Stimulated activated CD4-positive, alpha-beta T cell treated with anti-CD3 and anti-CD28 coated beads, TNF-alpha, amount 100 ng/mL, for 24 hours (primary cell): ENCODE measurements at places on chromosomes 16 and 17.

- DNase-seq = no peak
Measured at GRCh38 chr17:19421926-19422325, 10.9 kb downstream of the RNF112 start.

GRCh38 chr17:61805399-61805798 lies 57.9 kb downstream of the BRIP1 start:
- DNase-seq = no peak

- DNase-seq = no peak
Measured at GRCh38 chr17:18327093-18327492, 12.0 kb downstream of the SMCR8 start.

GRCh38 chr16:75289189-75289588 lies 37.8 kb upstream of the BCAR1 start:
- no peak for DNase-seq

GRCh38 chr17:75142236-75142971 lies 10.9 kb upstream of the NT5C start:
- DNase-seq = no peak

DNA sequence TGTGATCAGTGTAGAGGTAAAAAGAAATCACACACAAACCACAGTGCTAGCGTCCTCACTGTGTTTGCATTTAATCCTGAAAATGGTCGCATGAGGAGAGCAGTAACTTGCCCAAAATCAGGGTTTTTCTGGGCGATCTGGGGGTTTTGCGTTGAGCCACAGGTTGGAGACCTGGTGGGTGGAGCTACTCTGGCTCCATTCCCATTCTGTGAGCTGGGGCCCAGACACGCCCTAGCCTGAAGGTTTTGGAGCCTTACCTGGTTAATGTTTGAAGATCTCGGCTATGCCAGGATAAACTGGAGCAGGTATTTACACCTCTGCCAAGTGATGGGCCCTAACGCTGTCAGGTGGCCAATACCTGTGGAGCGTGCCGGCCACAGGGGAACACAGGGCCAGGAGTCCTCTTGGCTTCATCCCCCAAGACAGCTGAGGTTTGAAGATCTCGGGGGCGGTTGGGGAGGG lies 48.4 kb downstream of the MPRIP start:
- no peak for DNase-seq

GRCh38 chr17:80822021-80822699 lies 169.5 kb upstream of the CHMP6 start:
- DNase-seq = no peak

- no peak for DNase-seq
Measured at GRCh38 chr17:61179380-61179806, 220.2 kb upstream of the TBX2 start.

DNA sequence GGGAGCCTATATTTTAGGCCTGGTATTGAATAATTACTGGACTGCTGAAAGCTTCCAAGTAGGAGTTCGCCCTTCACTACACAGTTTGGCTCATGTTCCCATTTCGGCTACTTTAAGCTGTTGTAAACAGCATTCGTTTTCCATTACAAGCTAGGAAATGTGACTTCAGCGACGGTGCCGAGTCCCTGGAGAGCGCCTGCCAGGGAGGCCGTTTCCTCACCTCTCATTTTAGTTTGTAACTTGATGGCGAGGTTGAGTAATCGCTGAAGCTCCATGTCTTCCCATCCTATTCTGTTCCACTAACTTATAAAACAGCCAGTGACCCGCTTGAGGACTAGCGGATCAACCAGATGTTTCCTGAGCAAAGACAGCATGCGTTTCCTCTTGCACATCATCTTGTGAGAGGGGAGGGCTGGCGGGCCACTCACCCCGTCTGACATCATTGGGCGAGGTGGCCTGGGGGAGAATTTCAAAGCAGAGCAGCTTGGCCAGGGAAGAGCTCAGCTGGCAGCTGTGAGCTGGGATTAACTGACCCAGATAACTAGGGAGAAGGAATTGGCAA lies 32.9 kb downstream of the PCTP start:
- no peak for DNase-seq

DNA sequence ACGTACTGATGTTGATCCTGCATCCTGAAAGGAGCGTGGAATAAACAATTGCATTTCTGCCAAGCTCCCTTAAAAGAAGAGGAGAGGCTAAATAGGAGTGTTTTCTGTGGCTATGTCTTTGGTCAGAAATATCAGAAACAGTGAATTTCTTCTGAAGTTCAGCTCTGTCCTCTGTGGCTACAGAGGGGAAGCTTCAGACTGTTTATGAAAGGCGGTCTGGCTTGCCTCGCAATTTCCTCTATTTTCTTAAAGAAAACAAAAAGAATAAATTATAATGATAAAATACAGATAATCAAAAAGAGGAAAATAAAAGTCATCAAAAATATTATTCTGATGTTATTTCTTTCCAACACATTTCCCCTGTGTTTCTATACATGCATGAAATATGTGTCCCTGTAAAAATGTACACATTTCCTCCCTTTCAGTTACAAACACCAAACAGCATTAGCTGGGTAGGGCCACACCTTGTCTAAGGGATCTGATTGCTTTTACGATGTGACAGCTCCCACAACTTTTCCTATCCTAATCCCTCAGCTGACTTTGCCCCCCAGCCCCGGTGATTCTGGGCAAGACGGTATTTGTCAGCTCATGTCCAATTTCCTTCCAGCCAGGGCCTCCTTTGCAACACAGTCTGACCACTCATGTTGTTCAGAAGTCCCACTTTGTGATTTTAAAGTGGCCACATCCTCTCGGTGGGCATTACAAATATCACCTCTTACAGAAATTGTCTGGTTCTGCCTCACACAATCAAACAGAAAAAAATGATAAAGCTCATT lies 439.0 kb downstream of the HS3ST3B1 start:
- DNase-seq = no peak

DNA sequence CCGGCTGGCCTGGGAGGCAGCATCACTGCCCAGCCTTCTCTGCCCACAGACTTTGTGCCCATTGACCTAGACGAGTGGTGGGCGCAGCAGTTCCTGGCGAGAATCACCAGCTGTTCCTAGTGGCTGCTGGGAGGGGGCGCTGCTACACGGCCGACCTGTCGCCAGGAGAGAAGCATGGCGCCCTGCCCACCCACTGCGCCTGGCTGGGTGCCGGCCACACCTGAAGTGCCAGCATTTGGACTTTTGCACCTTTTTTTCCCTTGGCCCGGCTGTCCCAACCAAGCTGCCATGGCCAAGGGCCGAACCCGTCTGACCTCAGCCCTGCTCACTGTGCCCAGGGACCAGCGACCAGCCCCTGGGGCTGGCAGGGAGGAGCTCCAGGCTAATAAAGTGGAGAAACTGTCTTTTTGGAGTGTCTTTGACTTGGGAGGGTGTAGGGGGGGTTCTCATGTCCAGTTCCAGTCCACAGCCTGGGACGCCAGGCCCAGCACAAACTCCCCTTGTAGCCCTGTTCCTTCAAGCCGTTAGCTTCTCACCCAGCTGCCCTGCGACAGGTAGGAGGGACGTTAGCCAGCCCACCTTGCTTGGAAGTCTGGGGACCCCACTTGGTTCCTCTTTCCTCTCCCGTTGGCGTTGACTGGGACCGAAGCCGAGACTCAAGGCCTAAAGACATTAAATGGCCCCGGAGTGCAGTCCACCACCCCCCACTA lies 939 bp upstream of the WDR90 start:
- no peak for DNase-seq

- DNase-seq = no peak
Measured at GRCh38 chr17:69524854-69525253, 110.4 kb downstream of the MAP2K6 start.

DNA sequence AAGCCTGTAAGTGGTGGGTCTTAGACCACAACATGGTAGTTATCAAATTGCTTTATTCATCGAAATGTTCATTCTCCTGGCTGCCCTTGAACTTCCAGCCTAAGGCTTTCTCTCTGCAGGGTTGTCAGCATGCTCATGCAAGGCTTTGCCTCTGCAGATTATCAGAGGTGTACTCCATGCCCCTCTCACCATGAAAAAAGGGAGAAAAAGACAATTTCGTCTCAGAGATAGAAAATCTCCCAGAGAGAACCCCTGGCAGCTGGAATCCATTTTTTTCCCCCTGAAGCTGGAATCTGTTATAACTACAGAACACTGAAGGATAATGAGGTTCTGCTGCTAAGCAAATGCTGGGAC lies 33.9 kb upstream of the METTL9 start:
- no peak for DNase-seq

GRCh38 chr16:49842972-49843371 lies 12.9 kb downstream of the ZNF423 start:
- no peak for DNase-seq

DNA sequence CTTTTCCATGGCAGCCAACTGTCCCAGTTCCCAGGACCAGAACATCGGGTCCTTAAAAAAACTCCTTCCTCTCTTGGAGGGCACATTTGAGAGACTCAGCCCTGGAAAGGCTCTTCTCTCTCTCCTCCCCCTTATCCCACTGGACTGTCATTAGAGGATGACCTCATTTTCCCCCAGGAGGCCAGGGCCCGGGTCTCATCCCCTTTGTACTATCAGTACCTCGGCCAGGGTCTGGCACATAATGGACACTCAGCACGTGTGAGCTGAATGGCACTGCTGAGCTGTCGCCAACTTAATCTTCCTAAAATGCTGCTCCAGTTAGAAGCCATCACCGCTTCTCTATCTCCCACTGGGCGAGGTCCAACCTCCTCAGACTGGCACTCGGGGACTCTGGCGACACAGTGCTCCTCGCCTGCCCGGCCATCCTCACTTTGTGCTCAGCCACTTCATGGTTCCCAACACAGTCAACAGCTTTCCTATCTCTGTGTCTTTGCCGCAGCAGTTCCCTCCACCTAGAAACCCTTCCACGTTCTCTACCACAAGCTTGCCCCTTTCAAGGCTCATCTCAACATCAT lies 3.6 kb upstream of the RHBDL3 start:
- no peak for DNase-seq

GRCh38 chr16:85082173-85083050 lies 29.9 kb downstream of the CIBAR2 start:
- no peak for DNase-seq

- DNase-seq = no peak
Measured at GRCh38 chr16:20938426-20938825, 37.9 kb downstream of the LYRM1 start.

- no peak for DNase-seq
Measured at GRCh38 chr17:20961586-20961985, 81.2 kb downstream of the USP22 start.

DNA sequence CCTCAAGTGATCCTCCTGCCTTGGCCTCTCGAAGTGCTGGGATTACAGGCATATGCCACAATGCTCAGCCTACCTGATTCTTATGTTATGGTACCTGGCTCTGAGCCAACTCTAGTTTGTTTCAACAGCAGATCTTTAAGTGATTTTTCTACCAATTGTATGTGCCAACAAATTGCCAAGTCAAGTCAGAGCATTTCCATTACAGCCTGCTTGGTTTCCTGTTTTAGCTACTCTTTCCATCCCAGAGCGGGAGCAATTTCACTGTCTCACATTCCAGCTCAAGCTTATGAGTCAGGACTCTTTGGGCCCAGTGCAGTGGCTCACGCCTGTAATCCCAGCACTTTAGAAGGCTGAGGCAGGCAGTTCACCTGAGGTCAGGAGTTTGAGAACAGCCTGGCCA lies 30.8 kb upstream of the RBBP6 start:
- no peak for DNase-seq

DNA sequence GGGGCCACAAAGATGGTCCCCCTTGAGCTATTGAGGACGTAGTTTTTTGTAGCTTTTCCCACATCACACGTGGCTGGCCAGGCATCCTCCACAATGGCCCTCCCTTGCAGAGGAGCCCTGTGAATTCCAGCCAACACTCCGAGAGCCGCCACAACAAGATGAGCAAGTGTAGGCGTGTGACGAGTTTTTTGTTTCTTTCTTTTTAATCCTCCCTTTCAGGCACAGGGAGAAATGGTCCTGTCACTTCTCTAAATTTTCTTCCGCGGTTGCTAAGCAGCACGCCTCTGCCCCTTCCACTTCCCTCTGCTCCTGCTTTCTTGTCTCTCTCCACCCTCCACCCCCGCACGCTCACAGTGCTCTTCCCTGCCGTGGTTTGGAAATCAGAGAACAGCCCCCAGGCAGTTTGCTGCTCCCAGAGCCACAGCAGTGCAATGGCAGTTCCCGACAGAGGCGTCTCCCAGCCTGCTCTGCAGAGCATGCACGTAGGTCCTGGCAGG lies 68.0 kb upstream of the MRTFB start:
- DNase-seq = no peak

DNA sequence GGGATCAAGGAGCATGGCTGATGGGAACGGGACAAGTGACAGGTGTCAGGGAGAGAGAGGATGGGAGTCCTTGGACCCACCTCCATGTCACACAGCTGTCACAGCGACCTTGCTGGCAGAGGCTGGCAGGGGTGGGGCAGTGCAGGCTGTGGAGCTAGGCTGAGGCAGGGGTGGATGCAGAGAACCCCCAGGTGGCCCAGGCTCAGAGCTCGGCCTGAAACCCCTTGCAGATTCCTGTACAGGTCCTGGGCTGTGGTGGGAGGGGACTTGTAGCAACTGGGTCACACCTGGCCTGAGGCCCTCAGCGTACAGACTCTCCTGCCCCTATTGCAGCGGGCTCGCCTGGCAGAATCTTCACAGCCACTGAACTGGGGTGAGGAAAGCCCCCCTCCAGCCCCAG lies 174.1 kb downstream of the NTN1 start:
- no peak for DNase-seq
